ENCODE measurements at places on chromosomes 13 and 19. TPM values are rescaled to one million over a fixed set of nuclear protein-coding genes. Genes with fewer than 3 reads are reported as not detected.
A peak's percentile ranks its signal among the peaks of the same experiment; 100 is the strongest.

The PLPPR3 gene
- total RNA-seq = 5.1 TPM

The ATP4A gene
- total RNA-seq = not detected

DNA sequence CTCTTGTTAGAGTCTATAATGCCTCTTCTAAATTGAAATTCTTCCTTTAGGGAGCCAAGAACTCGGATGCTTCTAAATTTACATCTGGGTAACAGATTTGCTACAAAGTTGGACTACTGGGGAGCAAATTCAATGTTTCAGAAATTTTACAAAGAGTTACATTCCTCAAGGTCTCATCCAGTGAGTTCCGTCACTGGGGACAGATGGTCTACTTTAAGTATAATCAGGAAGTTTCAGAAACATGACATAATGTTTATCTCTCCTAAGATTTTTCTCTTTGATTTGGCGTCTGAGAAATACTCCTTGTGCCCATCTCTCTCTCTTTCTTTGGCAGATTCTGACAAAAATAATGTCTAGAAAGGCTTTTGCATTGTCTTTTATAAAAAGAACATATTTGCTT is 81.5 kb upstream of the MBNL2 start:
- peaks cover 24% of the 10 kb centered on the region for H3K4me1 ChIP-seq
- peak overlapping the region; percentile 91 for H3K27ac ChIP-seq
- no peak for DNase-seq
- no peak overlapping the region for H3K4me3 ChIP-seq
- no peaks in the 10 kb centered on the region for H3K36me3 ChIP-seq

- H3K27me3 ChIP-seq = no peaks in the 10 kb centered on the region
- peak overlapping the region; percentile 85 for H3K27ac ChIP-seq
- peaks cover 31% of the 10 kb centered on the region for H3K4me1 ChIP-seq
- H3K36me3 ChIP-seq = peaks cover 1% of the 10 kb centered on the region
- peak overlapping the region; percentile 99 for H3K4me3 ChIP-seq
Observed at GRCh38 chr13:44576351-44577235, 463 bp upstream of the TSC22D1 start.
